ENCODE measurements at places on chromosomes 13 and 19.

GRCh38 chr19:10748927-10749434, 31.1 kb downstream of the DNM2 start:
- peak; percentile 50 for ATAC-seq

DNA sequence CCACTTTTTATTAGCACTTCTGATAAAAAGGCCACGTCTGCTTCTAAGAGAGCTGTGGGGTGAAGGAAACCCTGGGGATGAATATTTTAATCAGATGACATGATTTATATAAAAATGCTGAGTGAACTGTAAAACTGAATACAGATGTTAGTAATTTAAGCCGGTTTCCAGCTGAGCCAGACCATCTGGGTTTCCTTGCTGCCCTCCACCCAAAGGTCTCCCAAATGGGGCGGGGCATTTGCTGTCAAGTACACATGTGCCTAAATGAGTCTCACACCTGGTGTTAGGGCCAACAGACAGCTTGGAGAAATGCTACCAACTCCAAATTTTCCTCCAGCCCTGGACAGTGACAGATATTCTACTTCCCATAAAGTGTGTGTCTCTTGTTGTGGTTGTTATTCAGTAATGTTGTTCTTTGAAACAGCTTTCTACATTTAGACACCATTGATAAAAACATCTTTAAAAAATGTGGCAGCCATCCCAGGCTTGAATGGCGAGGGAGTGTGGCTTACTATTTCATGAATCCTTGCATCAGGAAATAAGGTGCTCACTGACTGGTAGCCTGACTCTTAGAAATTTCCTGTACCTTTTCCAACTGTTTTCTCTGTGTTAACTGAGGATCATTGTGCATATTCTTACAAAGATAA, 350.4 kb downstream of the MTUS2 start:
- no peak for ATAC-seq

DNA sequence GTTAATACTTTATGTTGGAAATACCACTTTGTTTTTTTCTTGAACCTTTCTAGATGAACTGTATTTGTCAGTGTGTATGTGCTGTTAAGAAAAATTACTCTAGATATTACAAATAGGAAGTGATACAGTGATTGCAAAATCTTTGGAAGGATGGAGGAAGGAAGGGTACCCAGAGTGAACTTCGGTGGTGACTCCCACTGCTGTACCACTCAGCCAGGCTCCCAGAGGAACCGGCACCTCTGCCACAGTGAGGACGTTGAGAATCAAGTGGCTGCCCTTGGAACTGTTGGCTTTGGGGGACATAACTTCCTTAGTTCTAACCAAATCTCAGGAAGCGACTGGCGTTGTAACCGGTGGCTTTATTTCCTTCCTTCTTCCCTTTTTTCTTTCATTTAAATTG, 184.7 kb downstream of the PCCA start:
- ATAC-seq = no peak

GRCh38 chr19:18514800-18515682, 6.8 kb downstream of the ELL start:
- ATAC-seq = peak; percentile 63

- peak; percentile 51 for ATAC-seq
These were observed 36.5 kb downstream of the B3GLCT start for GRCh38 chr13:31236211-31236786.

- ATAC-seq = peak; percentile 32
These were observed 536 bp downstream of the PRSS57 start for GRCh38 chr19:694481-695351.

GRCh38 chr13:107721125-107721869, 494.0 kb downstream of the LIG4 start:
- ATAC-seq = no peak
